ENCODE measurements at places on chromosomes 16 and 17. TPM values are rescaled to one million over a fixed set of nuclear protein-coding genes. Genes with fewer than 3 reads are reported as not detected.

TBC1D3I gene
- total RNA-seq, result not detected

- peak within 1 kb of the TSS; percentile 81 for H3K4me3 ChIP-seq
- H3K27ac ChIP-seq, result peak within 1 kb of the TSS; percentile 99
- H3K4me1 ChIP-seq, result peaks cover 25% of the 10 kb centered on the region
- peak; percentile 93 for DNase-seq
- no peaks in the 10 kb centered on the region for H3K27me3 ChIP-seq
- H3K36me3 ChIP-seq, result peaks cover 10% of the 10 kb centered on the region
Measured at GRCh38 chr17:4584101-4584916, at the start of gene SMTNL2. TSS of gene SMTNL2 (plus strand) at chr17:4584529. CDS start at chr17:4584606, 77 bp downstream.

GRCh38 chr17:67020293-67020766 is 24.0 kb upstream of the CACNG1 start:
- H3K27ac ChIP-seq, result no peak overlapping the region
- H3K36me3 ChIP-seq, result no peaks in the 10 kb centered on the region
- H3K4me1 ChIP-seq, result peaks cover 13% of the 10 kb centered on the region
- no peaks in the 10 kb centered on the region for H3K27me3 ChIP-seq

GRCh38 chr16:57807252-57807967 is 5.1 kb upstream of the KIFC3 start:
- H3K4me1 ChIP-seq, result peaks cover 42% of the 10 kb centered on the region
- no peaks in the 10 kb centered on the region for H3K36me3 ChIP-seq
- no peak overlapping the region for H3K4me3 ChIP-seq
- DNase-seq, result peak; percentile 38
- H3K27me3 ChIP-seq, result no peaks in the 10 kb centered on the region

- H3K27me3 ChIP-seq, result no peaks in the 10 kb centered on the region
- no peak for DNase-seq
- no peaks in the 10 kb centered on the region for H3K36me3 ChIP-seq
- peaks cover 4% of the 10 kb centered on the region for H3K4me1 ChIP-seq
- no peak overlapping the region for H3K4me3 ChIP-seq
Measured at GRCh38 chr16:57530104-57530521, 6.3 kb downstream of the CCDC102A start.

MYH11 gene
- total RNA-seq, result 16.3 TPM

TPSG1 gene
- total RNA-seq, result not detected

GRCh38 chr16:87729266-87729954 is 36.4 kb downstream of the KLHDC4 start:
- H3K4me3 ChIP-seq, result no peak overlapping the region
- H3K27ac ChIP-seq, result no peak overlapping the region
- no peak for DNase-seq
- H3K27me3 ChIP-seq, result no peaks in the 10 kb centered on the region
- no peaks in the 10 kb centered on the region for H3K4me1 ChIP-seq

GRCh38 chr16:12584488-12585233 is 219.0 kb downstream of the CPPED1 start:
- H3K36me3 ChIP-seq, result no peaks in the 10 kb centered on the region
- DNase-seq, result no peak
- H3K4me1 ChIP-seq, result no peaks in the 10 kb centered on the region
- no peak overlapping the region for H3K4me3 ChIP-seq
- H3K27me3 ChIP-seq, result no peaks in the 10 kb centered on the region

Data from psoas muscle (tissue), 8 donors.